ENCODE measurements at places on chromosomes 16 and 17.

DNA sequence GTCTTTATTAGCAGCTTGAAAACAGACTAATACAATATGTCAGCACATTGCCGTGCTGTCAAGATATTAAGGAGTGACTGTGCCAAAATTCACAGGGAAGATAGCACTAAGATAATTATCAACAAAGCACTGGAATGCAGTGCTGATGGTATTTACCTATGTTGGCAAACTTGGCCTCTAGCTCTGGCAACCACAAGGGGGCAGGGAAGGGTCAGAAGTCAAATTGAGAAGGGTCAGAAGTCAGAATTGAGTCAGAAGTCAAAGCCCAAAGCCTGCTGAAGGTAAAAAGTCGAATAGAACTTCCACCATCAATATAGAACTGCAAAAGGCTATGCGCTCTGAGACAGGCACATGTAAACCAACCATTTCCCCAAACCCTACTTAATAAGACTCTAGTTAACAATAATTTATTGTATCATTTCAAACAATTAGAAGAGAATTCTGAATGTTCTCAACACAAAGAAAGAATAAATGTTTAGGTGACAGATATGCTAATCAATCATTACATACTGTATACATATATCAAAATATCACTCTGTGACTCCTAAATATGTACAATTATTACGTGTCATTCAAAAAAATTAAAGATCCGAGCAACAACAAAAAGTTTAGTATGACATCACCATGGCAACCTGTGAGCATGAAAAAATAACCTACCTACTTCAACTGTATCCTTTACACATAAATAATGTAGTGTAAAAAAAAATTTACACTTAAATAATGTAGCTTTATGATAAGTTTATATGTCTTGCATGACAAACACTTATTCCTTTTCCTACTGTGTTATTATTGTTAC lies 916.1 kb downstream of the KCNJ2 start:
- DNase-seq, result peak; percentile 48

GRCh38 chr17:58272367-58273280 lies 8.1 kb downstream of the MPO start:
- DNase-seq, result no peak

DNA sequence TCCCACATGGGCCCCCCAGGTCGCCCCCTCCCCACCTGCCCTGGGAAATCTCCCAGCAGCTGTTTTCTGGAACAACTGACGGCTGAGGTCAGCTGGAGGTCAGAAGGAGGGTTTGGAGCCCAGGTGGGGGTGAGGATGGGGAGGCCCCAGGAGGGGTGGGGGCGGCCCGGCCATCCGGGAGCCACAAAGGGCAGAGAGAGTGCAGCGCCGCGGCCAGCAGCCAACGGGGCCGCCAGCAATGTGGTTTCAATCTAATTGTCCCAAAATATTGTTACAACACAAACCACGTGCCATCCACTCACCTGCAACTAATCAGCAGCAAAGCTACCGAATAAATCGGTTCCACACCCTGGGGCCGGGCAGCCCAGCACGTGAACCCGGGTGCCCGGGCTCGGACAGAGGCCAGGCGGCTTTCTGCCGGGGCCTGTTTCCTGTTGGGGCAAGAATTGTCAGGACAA lies 28.3 kb upstream of the SLC38A10 start:
- no peak for DNase-seq

DNA sequence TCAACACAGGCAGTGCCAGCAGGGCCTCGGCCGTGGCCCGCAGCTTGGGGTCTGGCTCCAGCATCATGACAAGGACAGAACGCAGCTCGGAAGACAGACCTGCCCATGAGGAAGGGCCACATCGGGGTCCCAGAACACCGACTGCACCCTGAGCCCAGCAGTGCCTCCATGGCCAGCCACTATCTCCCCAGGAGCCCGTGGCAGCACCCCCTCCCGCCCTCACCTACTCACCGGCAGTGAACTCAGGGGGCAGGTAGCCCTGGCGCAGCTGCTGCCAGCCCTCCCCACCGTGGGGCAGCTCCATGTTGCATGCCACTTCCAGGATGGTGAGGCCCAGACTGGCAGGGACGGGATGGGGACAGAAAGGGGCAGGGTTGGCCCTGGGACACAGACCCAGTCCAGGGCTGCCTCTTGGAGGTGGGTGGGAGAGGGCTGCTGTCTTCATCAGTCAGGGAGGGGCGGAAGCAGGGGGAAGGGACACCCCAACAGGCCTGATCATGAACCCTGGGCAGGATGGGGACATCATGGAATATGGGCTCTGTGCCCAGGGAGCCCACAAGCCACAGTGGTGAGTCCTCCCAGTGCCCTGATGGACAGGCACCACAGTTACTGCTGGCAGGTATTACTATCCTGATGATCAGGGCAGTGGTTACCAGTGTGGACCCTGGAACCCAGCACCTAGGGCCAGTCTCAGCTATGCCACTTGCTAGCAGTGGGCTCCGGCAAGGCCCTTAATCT lies 5.3 kb downstream of the PAQR4 start:
- no peak for DNase-seq

GRCh38 chr16:48136547-48137360 lies 19.0 kb downstream of the ABCC12 start:
- DNase-seq, result no peak

- no peak for DNase-seq
Measured at GRCh38 chr17:76934561-76935320, 66.5 kb downstream of the MGAT5B start.

Data from NCI-H2171 treated with DMSO at 0.1 percent for 48 hours (cell line).